ENCODE measurements at places on chromosomes 5 and 9. TPM values are rescaled to one million over a fixed set of nuclear protein-coding genes. Genes with fewer than 3 reads are reported as not detected.

The ZNF300 gene
- total RNA-seq: 8.5 TPM

The DBH gene
- not detected for total RNA-seq

The RAD1 gene
- 27.4 TPM for total RNA-seq

The MYORG gene
- 2.4 TPM for total RNA-seq

The MLANA gene
- not detected for total RNA-seq

The SPATA31A7 gene
- not detected for total RNA-seq

All from endothelial cell of coronary artery (primary cell).